ENCODE measurements at places on chromosomes 11 and 22.

GRCh38 chr11:75594211-75594610, 32.2 kb downstream of the SERPINH1 start:
- no peak for DNase-seq

DNA sequence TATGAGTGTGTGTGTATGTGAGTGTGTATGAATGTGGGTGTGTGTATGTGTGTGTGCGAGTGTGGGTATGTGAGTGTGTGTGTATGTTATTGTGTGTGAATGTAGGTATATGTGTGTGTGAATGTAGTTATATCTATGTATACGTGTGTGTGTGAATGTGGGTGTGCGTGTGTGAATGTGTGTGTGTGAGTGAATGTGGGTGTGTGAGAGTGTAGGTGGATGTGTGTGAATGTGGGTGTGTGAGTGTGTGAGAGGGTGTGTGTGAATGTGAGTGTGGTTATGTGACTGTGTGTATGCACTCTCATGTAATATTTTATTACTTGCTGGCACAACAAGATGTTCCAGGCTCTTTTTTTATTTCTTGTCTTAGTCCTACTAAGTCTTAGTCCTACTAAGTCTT, 513.4 kb upstream of the B3GAT1 start:
- no peak for DNase-seq

GRCh38 chr11:126743628-126744027, 256.9 kb downstream of the KIRREL3 start:
- no peak for DNase-seq

GRCh38 chr11:115396533-115396932, 107.7 kb downstream of the CADM1 start:
- DNase-seq, result no peak

GRCh38 chr11:67408437-67409200, 4.7 kb downstream of the TBC1D10C start:
- no peak for DNase-seq

DNA sequence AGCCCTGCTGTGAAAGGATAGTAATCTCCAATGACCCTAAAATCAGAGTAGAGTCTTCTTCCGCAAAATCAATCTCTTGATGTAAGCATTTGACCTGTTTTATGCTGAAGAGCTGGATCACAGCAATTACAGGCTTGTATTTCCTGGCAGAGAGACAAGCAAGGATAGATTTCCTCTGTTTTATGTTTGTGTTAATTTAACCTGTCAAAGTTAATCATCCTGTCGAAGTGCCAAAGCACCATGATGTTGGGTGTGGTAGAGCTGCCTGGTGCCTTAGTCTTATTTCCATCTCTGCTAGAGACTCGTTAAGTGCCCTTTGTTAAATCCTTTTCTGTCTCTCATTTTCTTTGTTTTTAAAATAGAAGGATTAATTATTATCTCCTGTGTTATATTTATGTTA, 248.1 kb downstream of the CNTN5 start:
- no peak for DNase-seq

DNA sequence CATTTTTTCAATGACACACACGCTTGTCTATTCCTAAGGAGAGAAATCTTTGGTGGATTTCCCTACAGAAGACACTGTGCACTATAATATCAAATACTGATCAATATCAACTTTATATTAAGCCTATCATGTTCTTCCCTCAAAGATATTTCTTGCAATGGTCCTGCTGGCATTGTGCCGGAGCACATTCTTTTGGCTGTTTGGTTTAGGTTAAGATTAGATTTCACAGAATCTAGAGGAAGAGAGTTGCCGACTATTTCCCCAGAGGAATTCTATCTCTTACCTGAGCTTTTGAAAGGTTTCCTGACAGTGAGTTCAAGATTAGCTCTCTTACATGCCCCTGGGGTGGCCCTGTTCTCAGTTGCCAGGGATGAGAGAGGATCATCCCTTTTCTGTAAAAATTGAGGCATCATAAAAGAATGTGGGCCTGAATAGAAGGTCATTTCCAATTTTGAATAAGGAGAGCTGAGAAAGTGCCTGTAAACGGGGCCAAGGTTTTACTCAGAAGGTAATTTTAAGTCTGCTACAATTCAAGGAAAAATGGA, 180.6 kb upstream of the ARHGAP20 start:
- no peak for DNase-seq

GRCh38 chr11:14902650-14903350, 10.8 kb upstream of the CYP2R1 start:
- no peak for DNase-seq

DNA sequence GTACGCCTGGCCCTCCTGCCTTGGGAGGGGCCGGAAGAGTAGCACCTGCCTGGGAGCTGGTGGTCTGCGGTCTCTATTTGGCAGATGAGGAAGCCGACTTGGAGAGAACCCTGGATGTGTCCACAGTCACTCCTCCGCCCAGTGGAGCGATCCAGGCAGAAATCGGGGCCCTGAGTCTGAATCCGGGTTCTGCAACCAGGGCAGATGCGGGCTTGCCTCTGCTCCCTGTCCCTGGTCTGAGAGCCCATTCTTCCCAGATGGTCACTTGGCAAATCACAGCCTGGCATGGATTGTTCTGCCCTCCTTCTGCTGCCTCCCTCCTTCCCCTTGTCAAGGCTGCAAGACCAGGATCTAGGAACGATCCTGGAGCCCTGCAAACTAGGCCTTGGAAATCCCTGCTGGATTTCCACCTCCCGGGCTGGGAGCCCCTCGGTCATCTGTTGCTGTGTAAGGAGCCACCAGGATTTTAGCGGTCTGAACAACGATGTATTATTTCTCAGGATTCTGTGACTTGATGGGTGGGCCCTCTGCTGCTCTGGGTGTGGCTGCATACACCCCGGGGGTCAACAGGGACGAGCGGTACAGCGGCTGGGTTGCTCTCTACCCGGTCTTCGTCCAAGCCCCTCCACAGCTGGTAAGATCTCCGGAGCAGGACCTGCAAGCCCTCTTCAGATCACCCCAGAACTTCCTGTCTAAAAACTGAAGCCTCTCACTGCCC, 2.0 kb upstream of the ASCL2 start:
- no peak for DNase-seq

DNA sequence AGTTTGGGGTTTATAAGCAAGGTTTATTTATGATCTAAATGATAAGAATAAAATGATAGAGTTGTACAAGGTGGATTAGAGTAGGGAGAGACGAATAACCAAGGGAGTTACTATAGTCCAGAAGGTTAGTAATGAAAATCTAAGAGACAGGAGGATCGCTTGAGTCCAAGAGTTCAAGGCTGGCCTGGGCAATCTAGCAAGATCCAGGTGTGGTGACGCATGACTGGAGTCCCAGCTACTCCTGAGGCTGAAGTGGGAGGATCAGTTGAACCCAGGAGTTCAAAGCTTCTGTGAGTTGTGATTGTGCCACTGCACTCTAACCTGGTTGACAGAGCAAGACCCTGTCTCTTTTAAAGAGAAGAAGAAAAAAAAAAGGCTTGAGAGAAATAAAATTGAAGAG, 12.3 kb downstream of the HMGXB4 start:
- no peak for DNase-seq

- DNase-seq, result no peak
Observed at GRCh38 chr11:75869661-75870455, 54.8 kb downstream of the UVRAG start.

DNA sequence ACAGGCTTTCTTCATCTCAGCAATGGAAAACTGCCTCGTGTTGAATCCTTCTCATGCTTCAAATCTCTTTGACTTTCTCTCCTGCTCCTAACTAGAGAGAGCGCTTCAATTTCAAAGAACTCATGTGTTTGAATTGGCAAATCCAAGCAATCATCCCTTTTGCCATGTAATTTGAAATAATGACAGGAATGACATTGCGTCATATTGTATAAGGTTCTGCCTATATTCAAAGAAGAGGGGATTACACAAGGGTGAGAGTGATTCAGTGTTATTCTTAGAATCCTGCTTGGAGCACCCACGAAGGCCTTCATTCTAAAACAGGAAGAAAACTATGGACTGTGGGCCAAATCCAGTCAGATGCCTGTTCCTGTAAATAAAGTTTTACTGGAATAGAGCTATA, 720.6 kb downstream of the JRKL start:
- no peak for DNase-seq
